Stimulated activated CD8-positive, alpha-beta memory T cell treated with anti-CD3 and anti-CD28 coated beads, Interleukin-4, amount 100 ng/mL, for 4 hours (primary cell): ENCODE measurements at places on chromosomes 6 and 20.

- DNase-seq: no peak
These were observed 31.2 kb downstream of the SLX4IP start for GRCh38 chr20:10466325-10466724.

GRCh38 chr6:37705239-37706051 is 7.8 kb upstream of the MDGA1 start:
- peak; percentile 53 for DNase-seq

- DNase-seq: no peak
These were observed 8.4 kb upstream of the ACSS1 start for GRCh38 chr20:25066386-25066785.

GRCh38 chr6:53529324-53530036 is 15.4 kb downstream of the GCLC start:
- DNase-seq: no peak

DNA sequence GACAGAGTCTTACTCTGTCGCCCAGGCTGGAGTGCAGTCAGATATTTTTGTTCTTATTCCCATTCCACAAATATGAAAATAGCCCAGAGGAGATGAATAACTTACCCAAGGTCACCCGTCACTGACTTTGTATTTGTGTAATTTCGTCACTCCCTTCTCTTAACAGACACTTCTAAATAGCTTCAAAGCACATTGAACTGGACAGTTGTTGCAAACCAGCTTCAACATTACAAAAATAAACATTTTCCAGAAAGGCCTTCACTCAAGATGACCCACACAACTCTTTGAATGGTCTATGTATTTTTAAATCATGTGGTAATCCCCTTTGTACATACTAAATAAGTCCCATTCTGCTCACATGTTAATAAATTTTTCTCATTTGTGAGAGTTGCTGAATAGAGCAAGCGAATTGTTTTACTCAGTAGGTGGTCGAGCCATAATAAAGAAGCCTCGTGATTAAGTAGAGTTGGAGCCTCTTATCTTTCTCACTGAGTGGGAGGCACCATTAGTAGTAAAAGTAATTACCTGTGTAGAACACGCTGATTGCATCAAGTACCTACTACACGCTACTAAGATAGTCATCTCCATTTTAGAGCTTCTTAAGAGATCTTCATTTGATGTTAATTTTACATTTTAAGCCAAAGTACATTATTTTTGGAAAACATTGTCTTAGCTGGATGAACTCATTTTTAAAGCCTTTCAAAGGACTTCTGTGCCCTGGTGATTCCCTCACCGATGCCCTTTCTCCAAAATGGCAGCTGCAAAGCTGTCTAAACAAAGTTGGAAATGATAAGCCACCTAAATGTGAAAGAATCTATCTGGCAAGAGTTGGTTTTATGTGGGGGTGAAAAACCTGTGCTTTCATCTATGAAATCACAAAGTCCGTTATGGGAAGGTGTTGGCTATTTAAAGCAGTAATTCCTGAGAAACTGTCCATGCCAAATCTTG is 110.0 kb downstream of the TSHZ2 start:
- no peak for DNase-seq
